ENCODE measurements at places on chromosomes 4 and X.

DNA sequence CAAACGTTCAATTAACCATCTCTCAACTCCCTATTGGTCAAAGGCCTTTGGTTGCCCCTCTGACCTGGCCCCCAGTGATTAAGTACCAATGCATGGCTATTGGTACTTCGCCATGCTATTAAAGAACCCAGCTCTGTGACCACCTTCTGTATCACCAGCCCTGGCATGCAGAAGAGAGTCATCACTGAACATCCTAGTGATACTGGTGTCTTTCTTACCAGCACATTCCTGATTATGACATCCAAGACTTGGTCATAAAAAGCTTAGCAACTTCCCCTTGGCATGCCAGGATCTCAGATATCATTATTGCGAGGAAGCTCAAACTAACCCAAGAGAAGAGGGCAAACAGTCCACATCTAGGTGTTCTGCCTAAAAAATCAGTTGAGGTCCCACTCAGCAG, 122.3 kb upstream of the OTUD4 start:
- DNase-seq: no peak

DNA sequence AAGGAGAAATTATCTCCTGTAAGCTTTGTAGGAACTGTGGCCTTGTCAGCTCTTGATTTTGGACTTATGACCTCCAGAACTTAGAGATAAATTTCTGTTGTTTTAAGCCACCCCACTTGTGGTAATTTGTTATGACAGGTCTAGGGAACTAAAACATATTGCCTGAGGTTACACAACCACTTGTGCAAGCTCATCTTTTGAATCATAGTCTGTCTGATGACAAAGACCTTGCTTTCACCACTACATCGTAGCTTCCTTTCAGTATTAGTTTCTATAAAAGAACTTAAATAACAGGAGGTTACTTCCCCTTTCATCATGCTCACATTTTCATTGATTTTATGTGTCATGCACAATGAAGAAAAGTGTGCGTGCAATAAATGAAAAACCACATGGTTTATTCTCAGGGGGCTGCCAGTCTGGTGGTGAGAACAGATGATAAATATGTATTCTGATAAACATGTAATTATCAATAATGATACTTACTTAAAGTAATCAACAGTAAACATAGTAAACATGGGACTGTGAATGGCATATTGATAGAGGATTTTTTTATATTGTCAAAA, 690.0 kb upstream of the HS3ST1 start:
- no peak for DNase-seq

DNA sequence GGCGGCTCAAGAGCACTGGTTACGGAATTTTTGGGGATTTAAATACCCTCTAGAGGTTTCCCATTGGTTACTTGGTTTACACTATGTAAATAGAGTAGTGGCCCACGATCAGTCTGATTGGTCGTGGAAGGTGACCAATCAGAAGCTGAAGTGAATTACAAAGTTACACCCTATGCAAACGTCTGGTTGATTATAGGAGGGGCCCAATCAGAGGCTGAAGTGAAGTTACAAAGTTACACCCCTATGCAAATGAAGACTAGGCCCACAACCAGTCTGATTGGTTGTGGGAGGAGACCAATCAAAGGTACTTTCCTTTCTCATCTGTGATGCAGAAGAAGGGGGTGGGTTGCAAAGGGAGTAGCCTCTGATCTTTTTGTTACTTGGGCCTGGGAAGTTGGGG, 45.1 kb upstream of the HSD17B10 start:
- DNase-seq: no peak

GRCh38 chr4:7542781-7543180, 108.1 kb upstream of the PSAPL1 start:
- no peak for DNase-seq

GRCh38 chrX:139766545-139766983, 58.6 kb upstream of the MCF2 start:
- DNase-seq: no peak

DNA sequence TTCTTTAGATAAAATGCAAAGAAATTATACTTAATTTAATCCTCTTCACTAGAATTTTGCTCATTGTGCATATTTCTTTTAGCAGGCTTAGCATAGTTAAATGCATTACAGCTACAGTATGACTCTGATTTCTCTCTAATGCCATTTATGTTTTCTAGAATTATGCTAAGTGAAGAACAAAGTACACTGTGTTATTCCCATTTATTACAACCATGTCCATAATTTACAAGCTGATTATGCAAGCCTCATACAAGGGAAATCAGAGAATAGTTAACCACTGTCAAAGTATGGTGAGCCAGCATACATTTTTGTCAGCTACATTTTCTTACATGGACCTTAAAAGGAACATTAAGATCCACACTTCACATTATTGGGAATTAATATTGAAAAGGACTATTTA, 99.1 kb downstream of the MAB21L2 start:
- no peak for DNase-seq

DNA sequence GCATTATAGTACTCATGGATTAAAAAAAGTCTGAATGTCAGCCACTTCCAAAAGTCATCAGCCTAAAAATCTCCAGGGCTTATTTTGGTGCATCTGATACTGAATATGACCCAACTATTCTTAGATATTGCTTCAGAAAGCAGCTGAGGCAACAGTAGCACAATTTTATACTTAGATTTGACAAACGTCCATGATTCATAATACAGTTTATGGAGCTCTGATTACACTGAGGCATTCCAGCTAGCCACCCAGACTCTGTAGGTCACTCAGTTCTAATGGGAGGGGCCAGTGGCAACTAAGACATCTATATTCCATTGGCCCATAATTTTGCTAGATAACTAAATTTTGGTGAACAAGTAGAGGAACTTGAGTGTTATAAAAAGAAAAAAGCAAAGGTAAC, 10.3 kb downstream of the SPATA4 start:
- DNase-seq: no peak

DNA sequence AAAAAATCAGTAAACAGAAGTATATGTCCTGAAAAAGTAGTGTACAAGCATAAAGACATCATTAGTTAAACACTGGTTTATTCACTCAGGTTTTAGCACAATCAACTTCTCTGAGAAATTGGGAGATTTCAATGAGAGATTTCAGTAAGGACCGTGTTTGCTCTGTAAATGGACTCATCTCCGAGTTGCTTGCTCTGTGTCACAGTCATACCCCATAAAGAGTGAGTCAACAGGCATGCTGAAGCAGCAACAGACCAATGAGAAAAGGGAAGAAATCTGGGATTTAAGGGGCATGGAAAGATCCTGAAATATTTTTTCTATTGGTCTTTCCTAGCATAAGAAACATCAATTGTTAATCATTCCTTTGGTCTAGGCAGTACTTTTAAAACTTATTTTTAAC, 4.7 kb downstream of the GLUD2 start:
- no peak for DNase-seq

DNA sequence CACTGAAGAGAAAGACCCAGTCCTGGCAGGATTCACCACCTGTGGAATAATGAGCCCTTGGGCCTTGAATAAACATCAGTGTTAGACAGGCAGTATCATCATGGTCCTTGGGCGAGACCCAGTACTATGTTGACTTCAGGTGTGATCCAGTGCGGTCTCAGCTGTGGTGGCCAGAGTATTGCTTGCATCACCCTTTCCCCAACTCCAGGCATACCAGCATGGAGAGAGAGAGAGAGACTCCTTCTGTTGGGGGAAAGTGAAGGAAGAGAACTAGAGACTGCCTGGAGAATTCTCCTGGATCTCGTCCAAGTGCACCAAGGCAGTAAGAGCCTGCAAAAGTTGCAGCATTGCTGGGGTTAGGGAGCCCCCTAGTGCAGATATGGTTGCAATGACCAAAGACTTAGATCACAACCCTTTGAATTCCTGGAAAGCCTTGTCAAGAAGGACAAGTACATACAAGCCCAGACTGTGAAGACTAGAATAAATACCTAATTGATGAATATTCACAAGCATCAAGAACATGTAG, 61.1 kb upstream of the VAMP7 start:
- peak; percentile 7 for DNase-seq

DNA sequence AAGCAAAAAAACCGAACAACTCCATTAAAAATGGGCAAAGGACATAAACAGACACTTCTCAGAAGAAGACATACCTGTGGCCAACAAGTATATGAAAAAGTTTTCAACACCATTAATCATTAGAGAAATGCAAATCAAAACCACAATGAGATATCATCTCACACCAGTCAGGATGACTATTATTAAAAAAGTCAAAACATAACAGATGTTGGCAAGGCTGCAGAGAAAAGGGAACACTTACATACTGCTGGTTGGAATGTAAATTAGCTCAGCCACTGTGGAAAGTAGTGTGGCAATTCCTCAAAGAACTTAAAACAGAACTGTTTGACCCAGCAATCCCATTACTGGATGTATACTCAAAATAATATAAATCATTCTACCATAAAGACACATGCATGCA, 436.3 kb downstream of the KLHL13 start:
- no peak for DNase-seq

DNA sequence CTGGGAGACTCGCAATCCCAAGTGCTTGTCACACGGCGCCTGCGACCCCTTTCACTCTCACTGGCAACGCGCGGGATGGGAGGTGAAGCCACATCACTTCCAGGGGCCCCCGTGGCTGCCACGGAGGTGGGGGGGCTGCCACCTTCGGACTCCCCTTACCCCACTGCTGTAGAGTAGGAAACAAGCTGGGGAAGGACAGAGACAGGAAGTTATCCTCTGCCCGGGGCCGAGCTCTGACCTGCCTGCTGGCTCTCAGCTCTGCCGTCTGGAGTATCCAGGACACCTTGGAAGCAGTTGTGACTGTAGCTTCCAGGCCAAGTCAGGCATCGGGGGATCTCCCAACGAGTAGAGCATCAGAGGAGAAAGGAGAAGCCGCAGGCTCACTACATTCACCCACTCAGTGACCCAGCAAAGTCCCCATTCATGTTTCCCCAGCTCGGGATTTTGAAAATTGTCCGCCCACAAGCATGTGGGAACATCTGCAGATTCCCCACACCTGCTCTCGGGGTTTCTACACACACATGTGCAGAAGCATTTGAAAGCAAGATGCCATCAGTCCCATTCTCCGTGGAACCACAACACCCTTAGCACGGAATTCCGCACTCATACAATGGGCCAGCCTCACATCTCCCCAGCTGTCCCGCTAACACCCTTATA, 10.8 kb downstream of the PDZD4 start:
- no peak for DNase-seq

All from T-helper 9 cell (primary cell).